ENCODE measurements at places on chromosomes 13 and 19. TPM values are rescaled to one million over a fixed set of nuclear protein-coding genes. Genes with fewer than 3 reads are reported as not detected.

DNA sequence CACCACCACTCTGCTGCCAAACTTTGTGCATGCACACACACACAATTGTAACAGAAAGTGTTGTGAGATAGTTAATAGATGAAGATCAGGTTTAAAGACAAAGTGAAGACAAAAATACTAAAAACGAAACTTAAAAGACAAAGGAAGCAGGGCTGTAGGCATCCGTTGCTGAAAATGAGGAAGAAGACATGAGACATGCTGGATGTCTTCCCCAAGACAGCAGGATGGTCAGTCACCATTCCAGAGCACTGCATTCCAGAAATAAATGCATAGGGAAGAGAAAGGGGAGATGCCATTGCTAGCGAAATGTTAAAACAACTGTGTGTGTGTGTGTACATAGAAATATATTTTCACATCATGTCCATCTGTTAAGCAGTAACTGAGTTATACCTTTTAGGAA lies 520.1 kb downstream of the SUCLA2 start:
- no peak for ATAC-seq

GRCh38 chr19:49425922-49426592 lies 869 bp downstream of the GFY start:
- ATAC-seq: no peak

DNA sequence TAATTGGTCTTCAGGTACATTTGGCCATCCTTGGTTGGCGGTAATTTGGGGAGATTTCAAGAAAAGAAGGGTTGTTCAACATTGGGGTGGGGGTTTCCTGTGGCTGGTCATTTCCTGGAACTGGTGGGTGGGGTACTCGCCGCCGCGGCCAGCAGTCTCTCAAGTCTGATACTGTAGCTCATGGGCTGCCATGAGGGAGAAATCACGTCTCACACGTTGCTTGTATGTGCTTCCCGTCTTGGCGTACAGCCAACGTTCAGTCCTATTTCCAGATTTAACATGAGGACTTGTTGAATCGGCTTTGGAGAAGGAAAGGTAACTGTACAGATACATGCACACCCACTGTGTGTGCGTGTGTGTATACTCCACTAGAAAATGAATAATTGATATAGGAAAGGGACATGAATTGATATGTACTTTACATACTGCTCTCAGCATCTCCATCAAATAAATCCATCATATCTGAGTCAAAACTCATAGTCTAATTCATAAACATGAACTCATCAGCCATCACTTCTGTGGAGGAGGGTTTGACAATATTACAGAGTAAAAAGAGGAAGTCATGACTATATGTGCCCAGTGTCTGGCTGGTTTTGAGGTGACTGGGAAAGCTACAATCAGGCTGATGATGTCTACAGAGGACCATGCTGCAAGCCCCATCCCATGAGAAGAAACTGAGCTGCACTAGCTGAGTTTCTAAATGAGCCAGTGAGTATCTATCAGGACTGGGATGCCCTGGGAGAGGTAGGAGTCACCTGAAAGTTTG lies 418.1 kb downstream of the TSHZ3 start:
- no peak for ATAC-seq

Gene PLIN5
- 0.17 TPM for total RNA-seq

Gene KL
- total RNA-seq: not detected

Gene ZNF345
- total RNA-seq: 14.9 TPM
